Eye (tissue), 1 donor: ENCODE measurements at places on chromosomes 12 and 14.

DNA sequence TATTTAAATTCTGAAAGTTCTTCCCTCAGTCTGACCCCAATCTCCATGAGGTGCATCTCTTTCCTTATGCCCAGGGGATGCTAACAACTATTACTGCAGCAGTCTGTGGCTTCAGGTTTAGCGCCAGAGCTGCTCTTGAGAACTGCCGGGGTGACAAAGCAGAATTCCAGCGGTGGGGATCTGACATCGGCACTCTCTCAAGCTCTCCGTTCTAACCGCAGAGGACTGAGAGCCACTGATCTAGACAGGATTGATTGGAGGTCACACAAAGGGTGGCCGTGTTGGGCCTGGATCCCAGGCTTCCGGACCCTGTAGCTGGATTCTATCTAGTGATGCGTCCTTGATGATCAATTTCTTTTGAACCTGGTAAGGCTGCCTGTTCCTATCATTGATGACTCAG, 155.6 kb upstream of the TMEM132C start:
- DNase-seq: no peak

GRCh38 chr14:105069522-105069870, 4.3 kb upstream of the GPR132 start:
- no peak for DNase-seq

DNA sequence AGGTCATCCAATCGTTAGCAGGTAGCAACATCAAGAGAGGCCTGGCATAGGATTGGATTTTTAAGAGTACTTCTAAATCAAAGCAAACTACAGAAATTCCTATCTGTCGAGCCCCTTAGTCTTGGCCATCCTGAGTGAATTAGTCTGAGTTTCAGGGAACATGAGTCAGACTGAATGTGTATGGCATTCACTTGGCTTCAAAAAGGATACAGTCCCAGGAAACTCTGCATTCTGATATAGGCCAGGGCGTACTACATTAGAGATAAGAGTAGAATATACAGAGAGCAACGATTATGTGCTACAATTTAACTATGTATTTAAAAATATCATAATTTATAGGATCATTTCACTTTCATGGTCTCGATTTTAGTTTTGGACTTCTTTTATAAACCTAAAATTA, 242.2 kb downstream of the SOX5 start:
- DNase-seq: no peak

GRCh38 chr14:51095854-51096823, 1.2 kb upstream of the TRIM9 start:
- DNase-seq: no peak

- no peak for DNase-seq
Observed at GRCh38 chr12:106566771-106567170, 16.0 kb upstream of the RFX4 start.

DNA sequence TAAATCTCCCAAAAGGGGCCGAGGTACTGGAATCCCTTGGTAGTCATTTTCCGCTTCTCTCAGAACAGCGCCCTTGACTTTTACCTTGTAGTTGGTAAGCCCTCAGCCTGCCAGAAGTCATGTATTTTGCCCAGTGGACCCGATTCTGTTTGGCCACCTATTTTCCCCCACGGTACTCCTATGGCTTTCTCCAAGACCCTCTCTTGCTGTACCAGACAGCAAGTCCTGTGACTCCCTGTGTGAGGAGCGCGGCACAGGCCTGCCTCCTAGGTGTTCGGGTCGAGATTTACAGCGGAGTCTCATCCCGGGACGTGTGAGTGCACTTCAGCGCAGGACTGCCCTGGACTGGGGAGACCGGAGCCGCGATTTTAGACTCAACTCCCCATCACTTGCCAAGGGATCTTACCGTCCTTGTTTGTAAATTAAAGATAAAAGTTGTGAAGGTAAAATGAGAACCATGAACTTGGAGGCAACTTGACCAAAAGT, 1.1 kb upstream of the MBD6 start:
- peak; percentile 77 for DNase-seq

DNA sequence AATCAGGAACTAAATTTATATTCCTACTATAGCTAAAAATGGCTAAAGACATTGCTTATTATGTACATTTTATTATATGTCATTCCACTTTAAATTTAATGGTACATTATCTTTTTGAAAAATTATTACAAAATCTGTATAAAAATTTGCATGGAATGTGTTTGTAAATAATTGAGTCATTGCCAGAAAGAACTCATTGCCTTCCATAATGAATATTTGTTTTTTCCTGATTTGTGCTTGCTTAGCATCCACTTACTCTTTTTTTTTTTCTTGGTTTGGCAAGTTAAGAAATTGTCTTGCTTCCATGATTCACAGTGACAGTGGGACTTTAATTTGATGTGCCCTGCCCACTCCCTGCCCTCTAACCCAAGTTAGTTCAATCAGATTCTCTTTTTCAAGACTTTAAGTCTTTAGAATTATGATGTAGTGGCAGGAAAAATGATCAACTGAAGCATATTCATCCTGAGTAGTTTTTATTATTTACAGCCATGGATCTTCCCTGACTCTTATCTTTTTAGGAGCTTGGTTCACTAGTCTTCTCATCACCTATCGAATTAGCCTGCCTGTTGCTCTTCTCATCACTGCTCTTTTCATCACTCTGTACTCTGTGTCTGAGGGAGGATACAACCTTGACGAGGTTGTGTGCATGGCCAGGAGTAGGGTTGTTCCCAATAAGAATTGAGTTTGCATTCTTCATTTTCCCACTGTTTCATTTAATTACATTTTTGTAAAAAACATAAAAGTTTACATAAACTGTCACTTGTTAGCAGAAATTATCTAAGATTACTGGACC, 442.0 kb downstream of the BTG1 start:
- no peak for DNase-seq

GRCh38 chr14:99038431-99038820, 233.6 kb downstream of the BCL11B start:
- DNase-seq: no peak

- DNase-seq: no peak
Observed at GRCh38 chr12:74999474-74999873, 210.2 kb downstream of the KCNC2 start.

- no peak for DNase-seq
Observed at GRCh38 chr12:69686731-69687130, 12.4 kb downstream of the BEST3 start.

DNA sequence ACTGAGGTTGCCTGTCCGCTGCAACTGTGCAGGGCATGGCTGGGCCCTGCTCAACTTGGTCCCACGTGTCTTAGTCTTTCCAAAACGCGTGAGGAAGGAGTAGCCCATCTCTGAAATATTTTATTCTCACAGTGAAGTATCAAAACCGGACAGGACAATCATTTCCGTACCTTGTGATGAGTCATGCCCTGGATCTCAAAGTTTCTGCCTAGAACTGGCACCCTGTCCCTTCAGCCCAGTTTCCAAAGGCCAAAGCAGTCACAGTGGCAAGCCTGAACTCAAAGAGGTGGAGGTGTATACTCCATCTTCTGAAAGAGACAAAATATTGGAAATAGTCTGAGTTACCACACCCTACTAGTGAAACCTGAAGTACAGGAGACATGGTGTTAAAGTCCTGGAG, 28.5 kb upstream of the SRGAP1 start:
- no peak for DNase-seq

- DNase-seq: no peak
Observed at GRCh38 chr12:94789510-94790225, 139.3 kb upstream of the TMCC3 start.

DNA sequence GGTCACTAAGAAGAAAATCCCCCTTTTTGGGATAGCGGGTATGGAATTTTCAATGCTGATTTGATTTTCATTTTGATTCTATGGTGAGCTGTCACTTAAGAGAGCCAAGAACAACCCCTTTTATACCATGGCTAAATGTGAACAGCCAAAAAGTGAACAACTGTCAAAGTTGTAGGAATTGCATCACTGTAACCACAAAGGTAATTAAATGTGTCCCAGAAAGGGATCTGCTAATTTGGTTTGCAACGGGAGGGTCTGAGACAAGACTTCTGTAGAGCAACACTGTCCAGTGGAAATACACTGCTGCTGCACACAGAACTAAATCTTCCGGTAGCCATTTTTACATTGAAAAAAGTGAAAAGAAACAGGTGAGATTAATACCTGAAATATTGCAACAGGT, 14.6 kb downstream of the CHST11 start:
- no peak for DNase-seq

- DNase-seq: no peak
Observed at GRCh38 chr12:48965298-48965838, 6.2 kb downstream of the WNT10B start.

DNA sequence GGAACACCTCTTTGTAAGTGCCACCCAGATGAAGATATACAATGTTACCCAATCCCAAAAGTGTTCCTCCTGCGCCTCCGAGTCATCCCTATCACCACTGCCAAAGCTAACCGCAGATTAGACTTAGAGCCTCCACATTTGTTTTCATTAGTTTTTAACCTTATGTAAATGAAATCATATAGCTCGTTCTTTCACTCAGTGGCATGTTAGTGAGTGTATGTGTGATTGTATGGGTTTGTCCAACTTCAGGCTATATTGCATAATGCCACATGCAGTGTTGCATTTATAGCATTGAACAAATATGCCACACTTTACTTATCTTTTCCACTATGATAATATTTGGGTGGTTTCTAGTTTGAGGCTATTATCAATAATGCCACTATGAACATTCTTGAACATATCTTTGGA, 18.0 kb downstream of the MAP1LC3B2 start:
- DNase-seq: no peak

- peak; percentile 84 for DNase-seq
Observed at GRCh38 chr12:11209113-11209512, 22.4 kb upstream of the TAS2R42 start.

- peak; percentile 48 for DNase-seq
Observed at GRCh38 chr12:89355243-89356068, 3.2 kb upstream of the DUSP6 start.

DNA sequence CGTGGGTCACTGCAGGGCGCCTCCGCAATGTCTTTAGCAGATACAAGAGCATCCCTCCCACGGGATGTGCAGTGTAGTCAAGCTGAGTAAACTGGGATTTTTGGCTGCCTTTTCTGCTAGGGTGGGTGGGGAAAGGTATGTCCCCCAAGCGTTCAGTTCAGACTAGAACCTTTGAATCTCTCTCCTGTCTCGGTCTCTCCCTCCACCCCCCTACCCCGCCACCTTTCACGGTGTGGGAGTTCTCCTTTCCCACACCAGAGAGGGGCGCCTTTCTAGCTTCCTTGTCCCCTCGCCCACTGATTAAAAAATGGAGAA, 525 bp upstream of the FAR2 start:
- peak; percentile 76 for DNase-seq

- no peak for DNase-seq
Observed at GRCh38 chr14:93343797-93344196, 3.2 kb upstream of the COX8C start.

DNA sequence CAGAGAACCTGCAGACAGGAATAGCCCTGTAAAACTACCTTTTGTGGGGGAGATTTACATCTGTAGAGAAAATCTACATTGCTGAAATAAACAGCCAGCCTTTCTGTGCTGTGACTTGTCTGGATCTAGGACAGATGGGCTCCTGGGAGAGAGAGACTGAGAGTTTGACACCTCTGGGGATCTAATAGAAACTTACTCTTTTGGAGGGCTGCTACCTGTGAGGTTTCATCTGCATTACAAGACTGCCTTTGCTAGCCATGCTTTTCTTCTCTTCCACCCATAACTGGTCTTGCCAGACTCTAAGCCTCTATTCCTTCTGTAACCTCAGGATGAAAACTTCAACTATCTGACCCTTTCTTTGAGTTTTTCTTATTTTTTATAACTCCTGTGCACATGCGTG, 452.6 kb downstream of the ZFP36L1 start:
- no peak for DNase-seq

DNA sequence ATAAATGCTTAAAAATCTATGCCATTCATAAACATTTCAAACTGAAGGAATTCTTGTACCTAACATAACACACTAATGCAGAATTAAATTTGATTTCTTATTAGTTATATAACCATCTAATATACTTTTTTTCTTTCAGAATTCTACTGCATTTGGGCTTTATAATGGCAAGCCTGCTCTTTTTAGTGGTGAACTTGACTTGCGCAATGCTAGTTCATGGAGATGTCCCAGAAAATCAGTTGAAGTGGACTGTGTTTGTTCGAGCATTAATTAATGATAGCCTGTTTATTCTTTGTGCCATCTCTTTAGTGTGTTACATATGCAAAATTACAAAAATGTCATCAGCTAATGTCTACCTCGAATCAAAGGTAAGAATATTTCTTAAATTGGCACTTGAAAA, 47.3 kb downstream of the GPR137C start:
- no peak for DNase-seq

DNA sequence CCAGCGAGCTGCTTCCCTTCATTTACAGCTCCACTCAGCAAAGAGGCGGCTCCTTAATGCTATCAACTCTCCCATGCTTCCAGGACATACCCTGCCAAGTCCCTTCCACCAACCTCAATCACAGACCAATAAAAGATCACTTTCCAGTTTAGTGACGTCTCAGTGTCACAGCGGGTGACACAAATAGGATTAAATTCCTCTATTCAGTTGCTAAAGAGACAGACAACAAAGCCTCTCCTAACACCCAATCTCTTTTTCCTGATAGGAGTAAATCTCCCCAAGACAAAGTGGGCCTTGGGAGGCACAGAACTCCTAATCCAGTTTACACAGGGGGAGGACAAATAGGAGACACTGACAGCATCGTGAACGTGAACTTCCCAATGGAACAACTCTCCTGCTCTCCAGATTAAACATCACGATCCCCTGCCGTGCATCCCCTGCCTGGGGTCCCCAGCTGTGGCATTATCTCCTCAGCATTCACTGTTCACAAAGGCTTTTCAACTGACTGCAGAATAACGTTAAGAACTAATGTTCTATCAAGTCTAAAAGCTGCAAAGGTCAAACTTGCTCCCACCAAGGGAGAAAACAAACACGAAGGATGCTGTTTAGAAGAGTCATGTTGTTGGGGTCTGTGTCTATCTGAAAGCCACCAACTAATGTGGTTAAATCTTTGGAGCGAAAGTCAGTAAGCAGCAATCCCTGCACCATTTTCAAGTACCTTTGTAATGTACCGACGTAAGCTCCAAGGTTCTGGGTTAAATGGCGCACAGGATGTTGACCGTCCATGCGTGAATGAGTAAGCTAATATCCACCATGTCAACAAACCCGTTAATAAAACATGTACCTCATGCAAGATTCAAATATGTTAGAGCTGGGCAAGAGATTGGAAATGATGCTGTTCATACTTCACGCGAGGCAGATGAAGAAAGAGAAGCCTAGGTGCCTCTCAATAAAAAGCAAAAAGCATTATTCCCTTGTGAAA, 31.5 kb downstream of the TMEM132D start:
- peak; percentile 84 for DNase-seq

DNA sequence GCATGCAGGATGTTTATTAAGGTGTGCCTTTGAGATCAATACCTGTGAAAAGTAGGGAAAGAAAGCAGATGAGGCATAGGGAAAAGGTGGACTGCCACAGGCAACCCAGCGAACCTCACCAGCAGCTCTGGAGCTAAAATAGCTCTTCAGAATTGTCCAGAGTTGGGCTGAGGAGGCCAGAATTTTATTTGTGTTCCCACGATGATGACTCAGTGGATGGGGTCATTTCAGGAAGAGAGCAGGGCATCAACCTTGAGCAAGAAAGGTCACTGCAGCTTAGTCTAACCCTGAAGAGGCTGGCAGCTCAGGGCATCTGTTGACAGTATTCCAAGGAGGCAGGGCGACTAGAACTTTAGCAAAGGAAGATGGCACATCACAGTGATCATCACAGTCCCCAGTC, 696.1 kb downstream of the DIO2 start:
- no peak for DNase-seq
